T-helper 22 cell (primary cell): ENCODE measurements at places on chromosomes 3 and 15.

DNA sequence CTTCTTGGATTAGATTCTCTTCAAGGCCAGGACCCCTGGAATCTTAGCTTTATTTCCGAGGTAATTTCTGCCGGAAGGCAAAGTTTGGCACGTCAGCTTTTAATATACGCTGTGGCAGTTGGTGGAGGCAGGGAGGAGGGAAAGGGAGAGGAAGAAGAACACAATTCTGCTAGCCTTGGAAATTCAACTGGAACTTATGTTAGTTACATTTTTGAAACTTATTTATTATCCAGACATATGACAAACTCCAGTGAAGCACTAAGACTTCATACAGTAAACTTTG is 100.1 kb upstream of the TSC22D2 start:
- no peak for DNase-seq

- no peak for DNase-seq
These were observed 108.5 kb downstream of the ZIC4 start for GRCh38 chr3:147297761-147298350.

DNA sequence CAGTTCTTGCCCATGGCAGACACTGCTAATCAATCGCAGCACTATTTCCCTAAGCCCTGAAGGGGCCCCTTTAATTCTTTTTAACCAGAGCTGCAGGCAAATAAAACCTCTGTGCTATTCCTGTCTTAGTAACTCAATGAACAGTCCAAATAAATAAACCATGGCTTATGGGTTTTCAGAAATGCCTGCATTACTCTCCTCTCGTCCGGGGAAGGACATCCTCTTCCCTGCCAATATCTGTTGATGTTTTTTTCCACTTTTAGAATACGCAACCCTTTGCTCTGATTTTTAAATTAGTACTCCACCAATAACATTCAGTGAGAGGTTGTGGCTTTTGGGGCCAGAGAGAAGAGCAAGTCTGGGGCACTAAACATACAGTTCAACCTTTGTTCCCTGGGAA is 35.2 kb upstream of the PRICKLE2 start:
- no peak for DNase-seq

DNA sequence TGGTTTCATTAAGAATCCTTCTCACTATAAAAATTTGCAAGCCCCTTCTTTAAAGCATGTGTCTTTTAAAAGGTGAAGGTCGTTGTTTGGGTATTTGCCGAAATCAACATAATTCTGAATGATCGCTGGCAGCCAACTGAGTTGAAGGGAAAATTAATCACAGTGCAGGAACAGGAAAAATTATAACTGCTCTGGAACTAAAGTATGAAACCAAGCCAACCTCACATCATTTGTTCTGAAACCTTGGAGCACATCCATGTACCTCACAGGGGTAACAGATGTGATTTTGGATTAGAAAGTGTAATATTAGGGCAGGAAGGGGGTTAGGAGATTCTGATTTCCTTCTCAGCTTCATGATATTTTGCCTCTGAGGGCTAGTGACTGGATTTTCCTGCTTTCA is 52.2 kb upstream of the PTX3 start:
- no peak for DNase-seq

GRCh38 chr3:50345586-50346234 is at the start of gene ZMYND10:
Gene ZMYND10, minus strand, starts transcription at chr3:50345732. Its CDS starts 153 bp downstream, at chr3:50345579.
- DNase-seq, result peak; percentile 58

DNA sequence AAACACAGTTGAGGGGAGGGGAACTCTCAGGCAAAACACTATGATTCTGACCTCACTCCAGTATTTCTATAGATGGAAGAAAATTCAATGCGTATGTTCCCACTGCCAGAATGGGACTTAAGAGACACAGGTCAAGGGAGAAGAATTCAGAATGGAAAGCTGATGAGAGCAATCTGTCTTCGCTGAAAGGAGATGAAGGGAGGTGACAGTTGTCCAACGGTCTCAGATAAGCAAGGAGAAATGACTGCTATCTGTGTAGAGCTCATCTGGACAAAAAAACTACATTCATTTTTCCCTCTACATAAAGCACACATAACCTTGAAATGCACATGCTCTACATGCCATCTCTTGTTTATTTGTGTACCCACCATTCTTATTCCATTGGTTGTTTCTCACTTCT is 405.1 kb downstream of the LSAMP start:
- DNase-seq, result no peak

- DNase-seq, result no peak
These were observed 790.1 kb upstream of the CFAP20DC start for GRCh38 chr3:59839810-59840515.

GRCh38 chr15:98085003-98085639 is 124.6 kb downstream of the ARRDC4 start:
- no peak for DNase-seq

DNA sequence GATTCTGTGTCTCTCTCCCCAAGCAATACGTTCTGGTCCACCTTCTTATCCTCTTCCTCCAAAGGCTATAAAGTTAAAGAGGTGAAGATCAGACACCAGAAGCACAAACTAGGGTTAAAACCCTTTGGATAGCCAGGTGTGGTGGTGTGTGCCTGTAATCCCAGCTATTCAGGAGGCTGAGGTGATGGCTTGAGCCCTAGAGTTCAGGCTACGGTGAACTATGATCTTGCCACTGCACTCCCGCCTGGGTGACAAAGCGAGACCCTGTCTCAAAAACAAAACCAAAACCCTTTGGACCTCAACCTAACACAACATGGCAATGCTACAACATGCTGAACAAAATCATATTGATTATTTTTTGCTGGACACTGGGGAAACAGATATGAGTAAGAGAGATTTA is 43.2 kb downstream of the MSL2 start:
- no peak for DNase-seq
